ENCODE measurements at places on chromosomes 4 and X. TPM values are rescaled to one million over a fixed set of nuclear protein-coding genes. Genes with fewer than 3 reads are reported as not detected.

DDIT4L gene
- 0.56 TPM for total RNA-seq

CLOCK gene
- total RNA-seq = 10.8 TPM

EXOC1L gene
- total RNA-seq = not detected

SPANXC gene
- not detected for total RNA-seq

DNAAF6 gene
- total RNA-seq = not detected

KCND1 gene
- 2.5 TPM for total RNA-seq

TRPC3 gene
- total RNA-seq = 3.1 TPM

MID1 gene
- not detected for total RNA-seq

ATOH1 gene
- total RNA-seq = not detected

TCEAL3 gene
- total RNA-seq = 0.37 TPM

RAB9B gene
- 0.17 TPM for total RNA-seq

GLRA3 gene
- total RNA-seq = not detected

TMEM271 gene
- not detected for total RNA-seq

ANXA3 gene
- total RNA-seq = 1.9 TPM

G6PD gene
- total RNA-seq = 75.0 TPM

SH3D19 gene
- total RNA-seq = not detected

CTBP1 gene
- total RNA-seq = 200 TPM

DCAF4L1 gene
- total RNA-seq = 0.21 TPM

Measured in activated CD4-positive, alpha-beta T cell treated with anti-CD3 and anti-CD28 coated beads, Interleukin-2, amount 10 ng/mL, durations not matched to agents 24 days and 14 days (primary cell).